ENCODE measurements at places on chromosomes 7 and 10.

GRCh38 chr7:91405092-91405788 is 141.0 kb downstream of the FZD1 start:
- no peak for DNase-seq

DNA sequence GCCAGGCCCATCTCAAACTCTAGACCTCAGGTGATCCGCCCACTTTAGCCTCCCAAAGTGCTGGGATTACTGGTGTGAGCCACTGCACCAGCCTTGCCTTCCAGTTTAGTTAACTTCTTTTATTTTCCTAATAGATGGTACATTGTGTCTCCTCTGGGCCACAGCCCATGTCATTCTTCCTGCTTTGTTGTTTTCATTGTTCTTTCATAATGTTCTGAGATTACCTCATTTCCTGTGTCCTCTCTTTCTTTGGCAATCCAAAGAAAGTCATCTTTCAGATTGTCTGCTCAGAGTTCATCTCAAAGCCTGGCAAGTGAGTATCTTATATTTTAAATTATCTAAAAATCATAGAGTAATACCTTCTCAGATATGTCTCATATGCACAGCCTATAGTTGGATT is at the start of gene OLAH:
Gene OLAH (plus strand): TSS at position 270 of the 400 bp plus-strand sequence. CDS start 3,346 bp downstream, outside the sequence.
- DNase-seq: no peak

DNA sequence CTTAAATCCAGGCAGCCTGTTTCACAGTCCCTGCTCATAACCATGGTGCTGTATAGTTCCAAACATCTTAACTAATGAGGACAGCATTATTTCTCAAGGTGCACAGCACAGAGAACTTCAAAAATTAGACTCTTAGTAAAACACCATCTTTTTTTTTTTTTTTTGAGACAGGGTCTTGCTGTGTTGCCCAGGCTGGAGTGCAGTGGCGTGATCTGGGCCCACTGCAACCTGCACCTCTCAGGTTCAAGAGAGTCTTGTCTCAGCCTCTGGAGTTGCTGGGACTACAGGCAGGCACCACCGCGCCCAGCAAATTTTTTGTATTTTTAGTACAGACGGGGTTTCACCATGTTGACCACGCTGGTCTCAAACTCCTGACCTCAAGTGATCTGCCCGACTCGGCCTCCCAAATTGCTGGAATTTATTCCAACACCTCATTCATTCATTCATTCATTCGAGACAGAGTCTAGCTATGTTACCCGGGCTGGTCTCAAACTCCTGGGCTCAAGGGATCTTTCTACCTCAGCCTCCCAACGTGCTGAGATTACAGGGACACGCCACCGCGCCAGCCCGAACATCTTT is 507 bp upstream of the TMEM254 start:
- DNase-seq: no peak

DNA sequence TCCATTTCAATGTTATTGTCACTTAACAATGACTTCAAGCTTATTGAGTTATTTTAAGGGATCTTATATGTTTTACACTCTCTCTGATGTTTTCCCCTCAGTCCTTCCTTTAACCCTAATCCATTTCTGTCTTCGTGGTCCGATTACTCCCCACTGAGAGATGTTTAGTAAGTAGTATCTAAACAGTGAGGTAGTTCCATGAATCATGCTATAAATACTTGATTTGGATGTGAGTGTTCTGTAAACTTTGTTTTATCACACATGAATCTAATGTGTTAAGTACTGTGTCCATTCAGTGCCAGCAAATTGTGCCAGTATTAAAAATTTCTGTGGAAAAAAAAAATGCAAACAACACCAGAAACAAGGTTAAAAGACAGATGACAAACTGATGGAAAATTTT is 18.6 kb downstream of the RPP30 start:
- no peak for DNase-seq

DNA sequence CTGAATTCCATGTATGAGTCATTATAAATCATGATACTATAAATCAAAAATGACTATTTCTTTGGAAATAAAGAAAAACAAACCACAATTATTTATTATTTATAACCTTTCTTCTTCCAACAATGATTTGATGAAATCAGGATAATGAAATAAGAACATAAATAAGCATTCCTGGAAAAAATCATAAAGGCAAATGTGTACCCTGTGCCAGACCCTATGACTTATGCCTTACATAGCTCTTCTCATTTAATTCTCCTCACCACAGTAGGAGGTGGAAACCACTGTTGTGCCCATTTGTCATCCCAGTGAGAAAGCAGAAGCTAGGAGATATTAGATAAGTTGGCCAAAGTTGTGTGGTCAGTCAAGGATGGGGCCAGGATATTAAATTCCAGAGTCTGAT is 255.1 kb downstream of the DOCK4 start:
- no peak for DNase-seq

- no peak for DNase-seq
Measured at GRCh38 chr7:144534196-144534595, 130.7 kb upstream of the NOBOX start.

DNA sequence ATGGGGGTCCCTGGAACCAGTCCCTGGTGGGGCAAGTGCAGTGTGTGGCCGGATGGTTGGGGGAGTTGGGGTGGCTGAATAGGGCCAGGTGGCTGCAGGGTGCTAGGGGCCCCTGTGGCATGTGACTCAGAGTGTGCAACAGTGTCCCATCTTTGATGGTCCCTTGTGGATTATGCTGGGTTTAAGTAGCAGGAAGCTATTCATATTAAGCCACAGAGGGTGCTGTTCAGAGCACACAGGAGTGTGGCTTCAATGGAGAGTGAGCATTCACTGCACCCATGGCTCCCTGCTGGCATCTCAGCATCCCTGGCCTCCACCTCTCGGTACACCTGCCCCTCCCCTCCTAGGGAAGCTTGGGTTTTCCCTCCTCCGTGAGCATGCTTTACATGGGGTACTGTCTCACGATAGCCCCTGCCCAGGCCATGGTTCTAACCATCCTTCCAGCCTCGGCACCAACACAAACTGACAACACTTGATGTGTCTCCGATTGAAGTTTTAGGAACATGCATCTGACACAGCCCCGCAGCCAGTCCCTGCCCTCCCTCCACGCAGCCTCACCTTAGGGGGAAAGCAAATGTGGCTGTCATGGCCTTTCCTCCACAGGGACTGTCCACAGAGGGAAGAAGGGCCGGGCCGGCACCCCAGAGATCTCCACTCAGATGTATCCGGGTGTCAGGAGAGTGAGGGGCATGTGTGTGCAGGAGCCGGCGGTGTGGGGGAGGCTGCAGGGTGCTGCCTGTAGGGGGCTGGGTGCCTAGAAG is 30.4 kb upstream of the PPIF start:
- DNase-seq: no peak

GRCh38 chr7:133079296-133079695 is 2.6 kb downstream of the CHCHD3 start:
- no peak for DNase-seq

GRCh38 chr7:93574646-93575554 is at the start of gene CALCR:
Gene CALCR, minus strand, starts transcription at chr7:93574724. Its CDS starts 87,743 bp downstream, at chr7:93486981.
- DNase-seq: no peak

DNA sequence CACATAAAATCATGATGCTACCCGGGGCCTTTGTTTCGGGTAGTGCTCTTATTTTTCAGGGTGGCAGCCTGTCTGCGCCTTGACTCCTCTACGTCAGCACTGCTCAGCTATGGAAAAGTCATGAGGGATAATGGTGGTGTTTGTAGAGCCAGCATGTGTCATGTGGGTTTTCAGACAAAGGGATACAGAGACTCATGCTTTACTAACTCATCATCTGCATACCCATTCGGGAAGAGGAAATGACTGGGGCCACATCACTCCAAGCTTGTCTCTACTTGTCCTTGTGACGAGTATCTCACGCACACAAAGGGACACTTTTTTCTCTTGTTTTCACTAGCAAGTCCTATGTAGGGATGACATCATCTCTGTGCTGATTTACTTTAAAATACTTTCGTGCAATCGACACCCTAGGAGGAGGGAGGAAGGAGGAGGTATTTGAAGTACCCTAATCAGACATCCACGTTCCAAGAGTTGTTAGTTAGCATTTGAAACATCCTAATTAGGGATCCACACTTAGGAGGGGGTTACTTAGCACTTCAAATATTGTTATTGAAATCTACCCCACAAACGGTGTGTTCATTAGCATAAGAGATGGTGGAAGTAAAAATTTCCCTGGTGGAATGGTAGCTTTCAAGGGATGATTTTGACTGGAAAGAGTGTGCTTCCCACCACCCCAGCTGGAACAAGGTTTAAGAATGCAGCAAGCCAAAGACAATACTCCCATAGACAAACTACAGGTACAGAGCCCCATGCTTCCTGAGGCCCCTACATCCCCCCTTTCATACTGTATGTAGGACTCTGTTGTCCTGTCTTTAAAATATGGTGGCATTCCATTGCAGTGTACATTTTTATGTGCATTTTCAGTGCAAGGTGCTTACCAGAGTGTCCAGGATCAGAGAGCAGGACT is 52.0 kb downstream of the THNSL1 start:
- DNase-seq: no peak

GRCh38 chr10:105149371-105149891 is 508.3 kb downstream of the SORCS3 start:
- no peak for DNase-seq

GRCh38 chr10:125538947-125539731 is 143.8 kb downstream of the TEX36 start:
- no peak for DNase-seq

DNA sequence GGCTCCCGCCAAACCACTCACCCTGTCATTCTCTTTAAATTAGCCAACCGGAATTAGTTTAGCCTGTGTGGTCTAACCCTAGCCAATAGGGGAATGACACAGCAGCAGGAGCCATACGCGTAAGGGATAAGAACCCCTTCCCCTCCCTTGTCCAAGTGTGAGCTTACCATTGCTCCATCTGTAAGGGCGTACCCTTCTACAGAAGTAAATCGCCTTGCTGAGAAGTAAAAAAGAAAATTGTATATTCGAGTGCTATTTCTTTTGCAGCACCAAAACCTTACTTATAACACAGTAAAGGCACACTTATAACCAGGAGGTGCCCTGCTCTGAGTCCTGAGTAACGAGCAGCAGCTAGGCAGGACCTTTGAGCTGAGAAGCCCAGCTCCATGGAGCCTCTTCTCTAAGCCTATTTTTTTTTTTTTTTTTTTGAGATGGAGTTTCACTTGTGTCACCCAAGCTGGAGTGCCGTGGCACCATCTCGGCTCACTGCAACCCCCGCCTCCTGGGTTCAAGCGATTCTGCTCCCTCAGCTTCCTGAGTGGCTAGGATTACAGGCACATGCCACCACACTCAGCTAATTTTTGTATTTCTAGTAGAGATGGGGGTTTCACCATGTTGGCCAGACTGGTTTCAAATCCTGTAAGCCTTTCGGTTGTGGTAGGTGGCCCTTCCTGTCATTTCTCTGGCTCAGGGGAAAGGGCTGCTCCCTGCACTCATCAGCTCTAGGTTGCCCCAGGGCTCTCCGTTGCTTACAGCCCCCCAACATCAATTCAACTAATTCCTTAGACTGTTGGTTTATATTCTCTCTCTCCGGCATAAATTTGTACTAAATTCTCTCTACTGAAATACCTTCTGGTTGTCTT is 73.3 kb downstream of the NSUN6 start:
- no peak for DNase-seq

- DNase-seq: no peak
Measured at GRCh38 chr10:96972264-96972663, 140.2 kb downstream of the LCOR start.

GRCh38 chr7:44057849-44058758 is 7.3 kb downstream of the PGAM2 start:
- DNase-seq: no peak

DNA sequence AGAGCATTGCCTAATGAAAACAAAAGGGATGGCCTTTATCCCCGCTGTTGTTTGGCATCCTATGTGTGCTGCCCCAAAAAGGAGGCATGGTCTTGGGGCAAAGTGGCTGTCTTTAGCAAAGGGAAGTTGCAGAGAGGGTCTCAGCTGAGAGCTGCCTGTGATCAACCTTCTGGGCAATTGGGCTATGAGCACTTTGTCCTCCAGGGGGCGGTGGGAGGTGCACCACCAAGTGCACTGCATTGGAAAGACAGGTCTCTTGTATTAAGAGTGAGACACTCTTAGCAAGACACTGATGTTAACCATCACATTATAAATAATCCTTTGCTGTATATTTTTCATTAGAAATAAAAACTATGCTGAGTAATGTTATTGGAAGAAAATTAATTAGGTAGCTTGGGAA is 314.8 kb downstream of the POM121L12 start:
- no peak for DNase-seq

DNA sequence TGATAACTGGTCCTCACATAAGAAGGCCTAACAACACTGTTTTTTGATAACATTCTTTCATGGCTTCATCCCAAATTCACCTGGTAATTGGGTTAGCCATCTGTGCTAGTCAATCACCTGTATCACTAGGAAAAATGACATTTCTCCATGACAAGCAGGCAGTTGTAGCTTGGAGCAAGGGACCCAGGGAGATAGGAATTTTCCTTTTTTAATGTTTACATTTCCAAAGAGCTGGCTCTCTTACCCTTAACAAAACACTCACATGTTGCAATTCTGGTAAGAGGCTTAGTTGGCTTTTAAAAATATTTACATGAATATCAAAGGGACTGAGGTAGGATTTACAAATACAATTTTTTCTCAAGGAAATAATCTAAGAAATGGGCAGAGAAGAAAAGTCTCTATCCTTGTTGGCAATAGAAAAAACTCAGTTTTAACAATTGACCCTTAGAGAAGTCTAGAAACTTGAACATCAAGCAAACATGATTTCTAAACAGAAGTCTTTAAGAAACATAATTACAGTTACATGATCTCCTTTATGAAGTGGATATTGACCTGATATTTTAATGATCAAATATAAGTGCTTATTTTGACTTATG is 16.1 kb upstream of the AKR1C1 start:
- no peak for DNase-seq
